Right renal pelvis (tissue), 4 donors: ENCODE measurements at places on chromosomes 7 and 10.

GRCh38 chr7:128701062-128701785 lies 29.1 kb downstream of the GARIN1A start:
- no peak for DNase-seq

- no peak for DNase-seq
Observed at GRCh38 chr10:122849900-122850605, 4.4 kb upstream of the CUZD1 start.

DNA sequence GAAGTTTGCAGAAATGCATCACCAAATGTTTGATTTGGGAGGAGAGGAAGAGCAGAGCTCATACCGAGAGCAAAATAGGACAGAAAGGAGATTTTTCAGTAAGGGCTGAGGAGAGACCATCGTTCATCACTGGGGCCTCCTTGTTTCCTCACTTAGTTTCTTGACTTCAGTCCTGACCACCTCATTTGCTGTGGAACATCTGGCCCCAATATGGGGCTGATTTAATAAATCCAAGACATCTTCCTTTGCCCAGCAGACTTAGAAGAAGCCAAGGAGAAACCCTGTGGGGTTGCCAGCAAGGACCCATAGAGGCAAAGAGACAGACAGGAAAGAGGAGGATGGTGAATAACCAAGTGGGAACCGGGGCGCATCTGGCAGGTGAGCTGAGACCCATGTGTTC lies 60.4 kb downstream of the CHST3 start:
- no peak for DNase-seq

GRCh38 chr7:141641876-141642275 lies 60.1 kb downstream of the DENND11 start:
- DNase-seq = no peak

GRCh38 chr7:1364068-1364905 lies 95.0 kb downstream of the MICALL2 start:
- no peak for DNase-seq

DNA sequence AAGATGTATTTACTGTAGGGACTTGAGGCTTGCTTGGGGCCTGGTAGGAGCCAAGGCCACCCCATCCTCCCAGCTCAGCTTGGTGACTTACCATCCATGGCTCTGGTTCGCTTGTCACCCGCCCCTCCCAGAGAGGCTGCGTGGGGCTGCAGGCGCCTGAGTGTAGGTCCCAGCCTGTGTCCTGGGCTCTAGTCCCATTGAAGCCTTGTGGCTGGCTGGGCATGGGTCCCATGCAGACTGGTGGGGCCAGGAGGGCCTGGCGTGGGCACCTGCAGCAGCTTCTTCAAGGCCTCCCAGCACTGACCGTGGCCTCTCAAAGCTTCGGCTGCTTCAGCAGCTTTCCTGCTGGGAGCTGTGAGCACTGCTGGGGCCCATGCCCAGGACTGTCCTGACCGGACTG lies 118.1 kb downstream of the INPP5A start:
- no peak for DNase-seq

- DNase-seq = no peak
Observed at GRCh38 chr10:71831646-71832552, 19.2 kb downstream of the PSAP start.

DNA sequence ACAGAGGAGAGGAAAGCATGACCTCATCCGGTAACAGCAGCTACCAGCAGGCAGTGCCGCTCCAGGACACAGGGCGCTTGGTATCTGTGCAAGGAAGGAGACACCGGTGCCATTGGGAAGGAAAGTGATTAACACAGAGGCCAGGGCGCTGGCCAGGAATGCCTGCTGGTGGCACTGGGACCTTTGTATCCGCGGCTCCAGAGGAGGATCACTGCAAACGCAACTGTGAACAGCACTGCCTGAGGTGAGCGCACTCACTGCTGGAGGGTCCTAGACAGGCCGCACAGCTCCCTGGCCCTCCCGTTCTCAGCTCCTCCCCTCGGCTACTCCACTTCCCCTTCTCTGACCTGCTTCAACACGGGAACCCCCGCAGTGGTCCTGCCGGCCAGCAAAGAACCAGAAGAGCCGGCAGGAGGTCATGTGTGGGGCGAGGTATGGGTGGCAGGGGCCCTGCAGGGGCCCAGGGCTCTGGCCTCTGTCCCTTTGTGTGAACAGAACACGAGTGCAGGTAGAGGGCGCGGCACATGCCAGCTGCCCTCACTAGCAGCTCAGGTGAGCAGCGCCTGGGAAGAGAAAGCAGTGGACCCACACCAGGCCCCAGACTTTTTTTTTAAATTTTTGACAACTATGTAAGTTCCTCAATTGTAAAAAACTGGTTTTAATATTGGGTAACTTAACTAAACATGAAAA lies 107.6 kb downstream of the VIPR2 start:
- no peak for DNase-seq
